ENCODE measurements at places on chromosomes 5 and 9.

- no peak for DNase-seq
Observed at GRCh38 chr5:146948666-146949065, 70.1 kb upstream of the PPP2R2B start.

GRCh38 chr5:175819090-175819425 is 52.3 kb upstream of the CPLX2 start:
- no peak for DNase-seq

DNA sequence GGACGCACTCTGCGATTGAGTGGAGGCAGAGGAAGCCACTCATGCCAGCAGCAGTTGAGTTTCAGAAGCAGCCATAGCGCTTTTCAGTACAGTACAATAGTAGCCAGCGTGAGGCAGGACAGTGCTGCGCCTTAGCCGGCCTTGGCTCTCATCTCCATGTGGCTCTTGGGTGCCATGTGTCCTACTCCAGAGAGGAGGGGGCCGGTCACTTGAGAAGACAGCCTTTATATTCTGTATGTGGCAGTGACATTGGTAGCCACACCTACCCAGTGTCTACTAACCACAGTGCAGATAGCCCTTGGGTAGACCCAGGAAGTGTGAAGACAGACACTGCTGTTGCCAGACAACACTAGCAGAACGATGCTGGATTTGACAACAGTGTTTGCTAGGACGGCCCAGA is 42.3 kb downstream of the FAM78A start:
- DNase-seq, result no peak

DNA sequence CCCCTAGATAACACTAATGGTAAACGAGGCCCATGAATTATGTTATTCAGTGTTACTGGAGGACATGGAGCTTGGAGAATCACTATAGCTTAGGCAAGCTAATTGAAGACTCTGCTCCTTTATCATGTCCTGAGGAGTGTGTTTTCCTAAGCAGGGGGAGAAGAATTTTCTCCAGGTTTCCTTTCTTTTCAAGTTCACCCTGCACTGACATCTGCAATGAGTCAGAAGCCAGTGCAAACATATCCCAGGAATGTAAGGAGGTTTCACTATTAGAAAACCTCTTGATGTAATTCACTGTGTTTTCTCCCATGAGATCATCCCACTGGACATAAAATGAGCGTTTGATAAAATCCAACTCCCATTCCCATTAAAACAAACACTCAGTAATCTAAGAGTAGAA is 75.6 kb downstream of the DMRT2 start:
- DNase-seq, result no peak

DNA sequence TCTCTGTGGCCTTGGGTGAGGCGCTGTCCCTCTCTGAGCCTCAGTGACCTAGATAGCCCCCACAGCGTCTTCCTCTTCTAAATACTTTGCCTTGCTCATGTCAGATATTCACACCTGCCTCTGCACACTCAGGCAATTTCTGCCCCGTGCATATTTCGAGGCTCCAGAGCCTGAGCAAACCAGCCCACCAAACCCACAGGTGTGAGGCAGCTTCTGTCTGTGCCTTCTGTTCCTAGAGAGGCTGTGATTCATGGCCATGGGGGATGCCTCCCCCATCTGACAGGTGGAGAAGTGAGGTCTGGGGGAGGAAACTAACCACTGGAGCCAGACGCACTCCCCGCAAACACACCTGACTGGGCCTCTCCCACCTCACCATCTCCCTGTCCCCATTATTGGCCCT is 42.7 kb upstream of the CPLX2 start:
- DNase-seq, result no peak

- peak; percentile 38 for DNase-seq
Observed at GRCh38 chr5:76960004-76960625, 7.3 kb downstream of the CRHBP start.

DNA sequence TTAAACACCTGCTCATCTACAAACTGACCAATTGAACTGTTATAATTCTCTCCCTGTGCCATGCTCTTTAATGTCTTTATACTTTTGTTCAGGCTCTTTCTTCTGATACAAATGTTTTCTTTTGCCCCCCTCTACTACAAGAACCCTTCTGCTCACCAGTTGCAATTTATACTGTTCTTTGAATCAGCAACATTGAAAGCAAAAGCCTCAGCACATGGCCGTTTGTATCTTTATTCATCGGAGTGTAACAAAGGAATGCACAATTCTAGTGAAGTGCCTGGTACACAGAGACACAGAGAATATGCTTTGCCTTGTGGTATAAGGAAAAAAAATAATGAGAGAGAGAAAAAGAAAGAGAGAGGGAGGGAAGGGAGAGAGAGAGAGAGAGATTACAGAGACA is 547.1 kb downstream of the CDH12 start:
- no peak for DNase-seq

GRCh38 chr9:120877276-120878034 is 467 bp upstream of the PHF19 start:
- peak; percentile 89 for DNase-seq

- DNase-seq, result no peak
Observed at GRCh38 chr9:133327834-133328484, 8.0 kb downstream of the SURF6 start.

GRCh38 chr5:116488356-116489041 is 86.1 kb downstream of the SEMA6A start:
- DNase-seq, result no peak

DNA sequence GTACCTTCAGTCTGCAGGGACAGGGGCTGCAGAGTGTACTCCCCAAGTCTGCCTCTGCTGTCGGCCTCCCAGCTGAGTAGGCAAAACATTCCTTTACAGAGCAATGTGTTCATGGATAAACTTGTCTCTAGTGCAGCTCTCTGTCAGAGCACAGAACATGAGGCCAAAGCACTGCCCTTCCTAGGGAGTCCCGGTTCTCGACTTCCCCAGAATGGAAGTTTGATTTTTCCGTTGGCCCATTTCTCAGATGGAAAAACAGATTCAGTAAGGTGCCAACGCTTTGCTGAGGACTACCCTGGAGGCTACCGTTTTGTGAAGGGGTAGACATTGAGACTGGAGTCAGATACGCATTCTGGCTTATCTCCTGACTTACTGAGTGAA is 422 bp upstream of the TRIM32 start:
- no peak for DNase-seq

DNA sequence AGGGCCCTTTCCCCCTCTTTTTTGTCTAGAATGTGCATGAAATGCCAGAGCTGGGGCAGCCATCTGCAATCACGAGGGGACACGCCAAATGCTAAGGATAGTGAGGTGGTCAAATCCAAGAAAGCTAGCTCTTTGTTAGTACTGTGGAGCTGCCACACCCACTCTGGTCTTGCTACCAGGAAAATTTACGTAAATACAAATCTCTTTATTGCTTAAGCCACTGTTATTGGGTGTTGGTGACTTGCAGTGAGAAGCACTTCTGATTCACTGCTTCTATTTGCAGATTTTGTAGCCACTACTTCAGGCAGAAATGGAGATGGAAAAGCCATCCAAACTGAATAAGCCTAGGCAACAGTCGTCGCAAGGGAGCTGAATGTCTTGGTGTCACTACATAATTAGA is 25.6 kb upstream of the SUSD1 start:
- no peak for DNase-seq

GRCh38 chr5:109558364-109558763 is 131.4 kb upstream of the MAN2A1 start:
- DNase-seq, result no peak

GRCh38 chr5:14783691-14784090 is 87.9 kb downstream of the ANKH start:
- DNase-seq, result no peak

GRCh38 chr5:115831163-115831768 is 10.1 kb downstream of the ATG12 start:
- DNase-seq, result peak; percentile 44

DNA sequence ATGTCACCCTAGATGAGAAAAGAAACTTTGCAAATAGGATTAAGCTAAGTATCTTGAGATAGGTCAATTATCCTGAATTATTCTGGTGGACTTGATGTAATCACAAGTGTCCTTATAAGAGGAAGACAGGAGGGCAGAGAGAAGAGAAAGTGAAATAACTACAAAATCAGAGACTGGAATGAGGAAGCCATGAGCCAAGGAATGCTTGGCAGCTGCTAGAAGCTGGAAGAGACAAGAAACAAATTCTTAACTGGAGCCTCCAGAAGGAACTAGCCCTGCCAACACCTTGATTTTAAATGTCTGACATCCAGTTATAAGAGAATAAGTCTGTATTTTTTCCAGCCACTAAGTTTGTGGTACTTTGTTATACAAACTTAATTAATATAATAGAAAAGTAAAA is 480.0 kb downstream of the NR2F1-AS1 start:
- no peak for DNase-seq

DNA sequence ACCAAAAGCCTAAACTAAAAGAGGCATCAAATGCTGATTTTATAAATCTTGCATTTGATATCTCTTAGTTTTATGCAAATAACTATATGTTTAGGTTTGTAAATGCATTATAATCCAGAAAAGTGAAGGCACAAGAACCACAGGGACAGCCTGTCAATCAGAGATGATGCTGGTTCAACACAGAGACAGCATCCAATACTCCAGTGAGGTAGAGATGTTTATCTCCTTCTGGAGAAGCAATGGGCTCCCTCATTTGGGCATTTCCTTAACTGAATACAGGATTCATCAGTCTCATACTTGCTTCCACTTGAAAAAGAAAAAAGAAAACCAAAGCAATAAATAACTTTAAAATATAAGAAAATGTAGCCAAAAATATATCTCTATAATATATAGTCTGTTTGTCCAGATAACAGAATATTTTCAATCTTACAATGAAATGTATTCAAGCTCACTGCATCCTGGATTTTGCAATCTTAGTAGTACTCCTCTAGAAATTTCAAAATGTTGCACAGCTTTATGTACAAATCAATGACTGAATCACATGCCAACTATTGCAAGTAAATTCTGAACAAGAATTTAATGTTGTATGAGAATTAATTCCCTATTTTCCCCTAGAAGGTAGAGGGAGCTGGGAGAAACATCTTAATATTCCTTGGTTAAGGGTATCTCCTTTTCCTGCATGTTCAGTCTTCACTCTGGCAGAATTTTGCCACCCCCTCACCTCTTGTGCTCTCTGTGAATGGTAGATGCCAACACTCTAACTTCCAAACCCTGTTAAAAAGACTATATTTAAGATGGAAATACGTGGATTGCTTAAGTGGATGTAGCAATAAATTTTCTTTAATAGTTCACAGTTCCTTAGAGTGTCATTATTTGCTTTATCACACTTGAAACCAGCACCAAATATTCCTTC is 191.1 kb upstream of the GAS1 start:
- DNase-seq, result no peak

DNA sequence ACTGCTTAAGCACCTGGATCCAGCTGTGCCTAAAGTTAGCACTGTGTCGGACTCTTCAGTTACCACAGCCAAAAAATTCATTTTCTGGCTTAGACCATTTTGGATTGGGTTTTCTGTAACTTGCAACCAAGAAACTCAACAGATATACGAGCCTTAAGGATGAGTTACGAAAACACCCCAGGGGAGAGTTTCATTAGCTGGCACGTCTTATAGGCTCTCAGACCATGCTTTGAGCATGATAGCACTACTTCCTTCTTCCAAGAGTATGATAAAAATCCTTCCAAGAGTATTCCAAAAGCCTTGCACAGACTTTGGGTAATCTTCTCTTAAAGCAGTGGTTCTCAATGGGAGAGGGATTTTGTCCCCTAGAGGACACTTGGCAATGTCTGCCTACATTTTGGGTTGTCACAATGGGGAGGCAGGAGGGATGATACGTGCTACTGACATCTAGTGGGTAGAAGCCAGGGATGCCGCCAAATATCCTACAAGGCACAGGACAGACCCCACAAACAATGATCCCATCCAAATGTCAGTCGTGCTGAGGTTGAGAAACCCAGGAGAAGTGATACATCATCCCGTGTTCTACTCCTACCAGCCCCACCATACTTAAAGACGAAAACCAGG is 64.8 kb downstream of the SMIM23 start:
- DNase-seq, result peak; percentile 75

DNA sequence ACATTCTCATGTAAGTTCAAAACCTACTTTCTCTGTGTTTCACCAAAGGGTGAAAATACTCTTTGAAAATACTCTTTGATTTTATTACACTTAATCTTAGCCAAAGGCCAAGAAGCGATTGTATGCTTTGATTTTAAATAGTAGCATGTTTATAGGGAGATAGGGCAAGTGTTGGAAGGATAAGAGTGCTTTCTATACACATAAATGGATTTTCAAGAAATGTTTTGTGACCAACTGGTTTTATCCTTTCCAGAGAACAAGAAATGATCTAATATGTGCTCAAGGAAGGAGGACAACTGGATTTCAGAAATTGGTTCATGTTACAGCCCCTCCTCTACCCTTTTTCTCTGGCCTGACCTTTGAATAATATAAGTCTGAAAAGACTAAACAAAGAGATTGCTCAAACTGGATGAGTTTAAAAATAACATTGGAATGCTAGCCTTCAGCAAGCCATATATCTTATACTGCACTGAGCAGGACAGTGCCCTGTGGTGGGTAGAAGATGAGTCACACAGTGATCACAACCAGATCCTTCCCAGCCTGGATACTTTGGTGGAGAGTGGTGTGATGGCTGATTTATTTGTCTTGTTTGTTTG is 13.1 kb downstream of the PALM2AKAP2 start:
- no peak for DNase-seq

DNA sequence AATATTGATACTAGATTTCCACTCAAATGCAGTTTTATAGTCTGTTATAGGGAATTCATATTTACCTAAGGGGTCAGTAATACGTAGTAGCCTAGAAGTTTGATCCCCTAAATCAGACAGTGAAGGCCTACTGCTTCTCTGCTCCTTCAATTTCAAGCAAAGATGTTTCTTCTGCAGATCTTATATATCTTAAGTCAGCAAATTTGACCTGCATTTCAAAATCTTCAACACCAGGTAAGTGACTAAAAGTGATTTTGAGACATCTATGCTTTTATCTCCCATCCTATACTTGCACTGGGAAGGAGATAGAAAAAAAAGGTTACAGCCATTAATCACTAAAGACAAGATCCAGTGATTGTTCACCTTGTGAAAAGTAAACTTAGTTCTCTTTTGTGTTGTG is 363.9 kb downstream of the PTPRD start:
- no peak for DNase-seq

- peak; percentile 10 for DNase-seq
Observed at GRCh38 chr5:89418407-89419085, 535.6 kb upstream of the MEF2C start.

DNA sequence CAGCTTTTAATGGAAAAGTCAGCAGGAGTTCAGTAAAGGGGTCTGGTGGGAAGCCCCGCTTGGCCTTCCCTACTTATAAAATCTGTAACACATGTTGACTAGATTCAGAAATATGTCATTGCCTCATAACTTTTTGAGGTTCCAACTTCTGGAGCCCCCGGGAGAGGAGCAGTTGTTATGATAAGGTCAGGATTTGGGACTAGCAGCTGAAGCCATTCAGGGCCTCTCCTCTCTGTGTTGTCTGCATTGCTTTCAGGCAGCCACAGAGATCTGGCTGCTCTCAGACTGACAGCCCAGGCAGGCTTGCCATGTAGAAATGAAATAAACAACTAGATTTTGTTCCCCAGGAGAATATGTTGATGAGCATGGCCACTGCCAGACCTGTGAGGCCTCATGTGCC is 167.1 kb downstream of the RFK start:
- DNase-seq, result no peak

- peak; percentile 5 for DNase-seq
Observed at GRCh38 chr9:129278391-129279237, 100.6 kb upstream of the IER5L start.

Data from NB4 (cell line).